GDM1 (cell line): ENCODE measurements at places on chromosomes 7 and 10.

DNA sequence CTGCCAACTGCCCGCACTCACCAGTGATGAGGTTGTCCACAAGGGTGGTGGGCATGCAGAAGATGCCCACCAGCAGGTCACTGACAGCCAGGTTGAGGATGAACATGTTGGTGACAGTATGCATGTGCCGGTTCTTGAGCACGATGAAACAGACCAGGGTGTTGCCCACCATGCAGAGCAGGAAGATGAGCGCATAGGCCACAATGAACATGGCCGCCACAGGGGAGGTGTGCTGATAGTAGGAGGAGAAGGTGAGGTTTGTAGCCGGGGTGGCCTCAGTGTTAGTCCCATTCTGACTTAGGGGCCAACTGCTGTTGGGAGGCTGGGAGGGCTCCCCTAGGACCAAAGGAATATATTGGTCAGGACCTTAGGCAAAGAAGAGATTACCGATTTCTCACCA is 17.7 kb downstream of the NPFFR1 start:
- DNase-seq, result no peak

DNA sequence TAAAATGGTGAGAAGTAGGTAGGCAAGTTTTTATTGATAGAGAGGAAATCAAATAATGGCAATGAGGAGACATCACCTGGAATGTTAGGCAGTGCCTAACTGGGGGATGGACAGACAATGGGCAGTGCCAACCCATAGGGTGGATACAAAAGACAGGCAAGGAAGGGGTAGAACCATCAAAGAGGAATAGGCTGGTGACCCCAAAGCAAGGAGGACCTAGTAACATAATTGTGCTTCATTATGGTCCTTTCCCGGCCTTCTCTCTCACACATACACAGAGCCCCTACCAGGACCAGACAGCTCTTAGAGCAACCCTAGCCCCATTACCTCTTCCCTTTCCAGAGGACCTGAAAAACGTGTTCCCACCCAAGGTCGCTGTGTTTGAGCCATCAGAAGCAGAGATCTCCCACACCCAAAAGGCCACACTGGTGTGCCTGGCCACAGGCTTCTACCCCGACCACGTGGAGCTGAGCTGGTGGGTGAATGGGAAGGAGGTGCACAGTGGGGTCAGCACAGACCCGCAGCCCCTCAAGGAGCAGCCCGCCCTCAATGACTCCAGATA is 30.0 kb downstream of the PRSS2 start:
- no peak for DNase-seq

DNA sequence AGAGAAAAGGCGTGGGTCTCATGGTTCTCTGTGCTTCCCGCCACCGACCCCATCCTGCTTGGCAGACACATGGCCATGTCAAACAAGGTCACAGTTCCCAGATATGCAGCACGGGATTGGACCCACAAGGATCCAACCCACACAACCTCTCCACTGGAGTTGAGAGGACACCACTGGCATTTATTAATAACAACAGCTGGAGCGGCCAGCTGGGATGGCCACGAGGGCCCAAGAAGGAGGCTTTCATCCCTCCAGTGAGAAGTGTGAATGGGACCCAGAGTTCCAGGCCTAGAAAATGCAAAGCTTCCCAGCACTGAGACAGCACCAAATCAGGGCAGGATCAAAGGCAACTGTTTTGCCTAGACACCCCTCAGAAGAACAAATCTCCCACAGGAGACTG is 31.5 kb downstream of the FGFR2 start:
- DNase-seq, result no peak

DNA sequence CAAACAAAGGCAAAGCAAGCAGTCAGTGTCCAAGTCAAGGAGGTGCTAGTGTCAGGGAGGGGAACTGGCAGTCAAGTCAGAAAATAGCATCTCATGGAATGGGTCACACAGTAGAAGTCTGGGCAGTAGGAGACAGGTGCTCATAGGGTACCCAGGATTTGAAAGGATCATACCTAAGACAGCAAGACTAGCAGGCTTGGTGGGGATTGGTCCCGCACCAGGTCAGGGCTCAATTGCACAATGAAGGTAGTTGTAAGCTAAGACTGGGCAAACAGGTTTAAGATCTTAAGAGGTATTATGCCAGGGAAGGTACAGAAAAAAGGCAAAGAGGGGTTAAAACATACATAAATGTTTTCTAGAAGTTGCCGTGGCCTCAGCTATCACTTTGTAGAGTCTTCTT is 181.4 kb upstream of the ETV1 start:
- no peak for DNase-seq

DNA sequence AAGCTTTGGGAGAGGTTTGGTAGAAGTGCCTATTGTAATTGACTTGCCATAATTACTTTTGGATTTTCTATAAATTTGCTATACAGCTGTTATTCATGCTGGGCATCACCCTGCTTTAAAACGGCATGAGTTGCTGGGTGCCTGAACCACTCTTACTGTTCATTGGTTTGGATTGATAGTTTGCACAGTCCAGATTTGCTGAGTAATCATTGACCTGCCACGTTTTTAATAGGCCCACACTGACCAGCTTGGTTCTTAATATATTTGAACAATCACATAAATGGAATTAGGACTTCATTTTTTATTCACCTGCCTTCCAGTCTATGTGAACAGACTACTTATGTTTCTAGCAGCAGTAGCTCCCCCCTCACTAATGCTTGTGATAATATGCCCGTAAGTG is 630.8 kb downstream of the SDK1 start:
- DNase-seq, result no peak

DNA sequence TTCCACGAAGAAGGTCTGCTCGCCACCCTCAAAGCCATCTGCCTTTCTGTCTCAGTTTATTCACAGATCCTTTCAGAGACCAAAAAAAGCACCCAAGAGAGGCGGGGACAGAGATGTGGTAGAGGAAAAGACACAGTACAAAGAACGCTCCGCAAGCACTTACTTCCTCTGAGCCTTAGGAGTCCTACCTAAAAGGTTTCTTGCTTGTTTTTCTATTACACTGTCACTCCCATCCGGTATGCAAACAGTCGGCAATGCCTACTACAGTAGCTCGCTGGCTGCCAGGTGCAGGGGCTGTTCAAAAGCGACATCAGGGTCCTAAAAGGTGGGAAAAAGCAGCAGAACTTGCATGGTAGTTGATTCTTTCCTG is 816 bp downstream of the TECPR1 start:
- DNase-seq, result no peak

DNA sequence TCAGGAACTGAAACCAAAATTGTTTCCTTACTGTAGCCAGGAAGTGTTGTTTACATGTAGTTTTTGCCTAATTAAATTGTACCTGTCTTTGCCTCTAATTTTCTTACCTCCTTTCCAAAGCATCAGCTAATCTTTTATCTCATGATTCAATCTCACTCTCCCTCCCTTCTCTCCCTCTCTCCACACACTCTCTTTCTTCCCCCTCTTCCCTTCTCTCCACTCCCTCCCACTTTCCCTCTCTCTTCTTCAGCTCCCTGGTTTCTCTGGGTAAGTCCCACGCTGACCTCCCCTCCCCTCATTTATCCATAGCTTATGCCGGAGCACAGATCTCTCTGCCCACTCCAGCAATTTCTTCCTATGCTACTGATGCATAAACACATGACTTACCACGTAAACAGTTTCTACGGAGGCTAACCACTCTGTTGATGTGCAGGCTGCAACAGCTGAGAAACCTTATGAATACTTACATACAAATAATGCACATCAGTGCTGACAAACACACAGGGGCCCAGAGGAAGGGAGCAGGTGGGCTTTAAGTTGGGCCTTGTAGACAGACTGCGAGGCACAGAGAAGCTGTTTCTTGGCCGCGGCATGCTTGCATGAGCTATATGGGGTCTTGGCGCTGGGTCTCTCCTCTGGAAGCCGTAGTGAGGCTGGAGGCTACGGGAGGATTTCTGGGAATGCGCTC is 174.4 kb upstream of the PLXNA4 start:
- DNase-seq, result no peak

GRCh38 chr10:23525406-23525805 is 86.5 kb downstream of the OTUD1 start:
- no peak for DNase-seq

- DNase-seq, result no peak
These were observed 1.2 kb upstream of the ADD3 start for GRCh38 chr10:110006358-110007160.

DNA sequence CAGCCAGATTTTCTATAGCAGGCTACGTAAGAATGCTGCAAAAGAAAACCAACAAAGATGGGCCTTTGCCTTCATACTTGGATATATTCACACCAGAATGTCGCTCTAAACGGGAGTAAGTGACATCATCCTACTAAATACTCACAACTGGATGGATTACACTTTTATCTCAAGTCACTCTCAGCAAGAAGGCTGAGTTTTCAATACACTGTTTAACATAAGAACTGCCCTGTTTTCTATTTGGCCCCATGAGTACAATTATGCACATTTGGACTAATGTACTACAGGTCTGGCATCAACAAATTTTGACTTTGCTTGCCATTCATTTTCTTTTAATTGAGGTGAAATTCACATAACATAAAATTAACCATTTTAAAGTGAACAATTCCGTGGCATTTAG is 8.2 kb downstream of the SLC35B4 start:
- no peak for DNase-seq

GRCh38 chr10:121735263-121735662 is 137.0 kb upstream of the FGFR2 start:
- no peak for DNase-seq

- DNase-seq, result no peak
These were observed 239.9 kb upstream of the ZMIZ1 start for GRCh38 chr10:78828647-78829539.

- DNase-seq, result no peak
These were observed 416.1 kb downstream of the PARD3 start for GRCh38 chr10:34399013-34399412.

GRCh38 chr10:103040418-103040817 is 122.3 kb downstream of the CNNM2 start:
- no peak for DNase-seq

- no peak for DNase-seq
These were observed 17.5 kb downstream of the ZNF33A start for GRCh38 chr10:38027986-38028385.

- DNase-seq, result no peak
These were observed 1191.1 kb downstream of the SORCS1 start for GRCh38 chr10:105973360-105973759.

DNA sequence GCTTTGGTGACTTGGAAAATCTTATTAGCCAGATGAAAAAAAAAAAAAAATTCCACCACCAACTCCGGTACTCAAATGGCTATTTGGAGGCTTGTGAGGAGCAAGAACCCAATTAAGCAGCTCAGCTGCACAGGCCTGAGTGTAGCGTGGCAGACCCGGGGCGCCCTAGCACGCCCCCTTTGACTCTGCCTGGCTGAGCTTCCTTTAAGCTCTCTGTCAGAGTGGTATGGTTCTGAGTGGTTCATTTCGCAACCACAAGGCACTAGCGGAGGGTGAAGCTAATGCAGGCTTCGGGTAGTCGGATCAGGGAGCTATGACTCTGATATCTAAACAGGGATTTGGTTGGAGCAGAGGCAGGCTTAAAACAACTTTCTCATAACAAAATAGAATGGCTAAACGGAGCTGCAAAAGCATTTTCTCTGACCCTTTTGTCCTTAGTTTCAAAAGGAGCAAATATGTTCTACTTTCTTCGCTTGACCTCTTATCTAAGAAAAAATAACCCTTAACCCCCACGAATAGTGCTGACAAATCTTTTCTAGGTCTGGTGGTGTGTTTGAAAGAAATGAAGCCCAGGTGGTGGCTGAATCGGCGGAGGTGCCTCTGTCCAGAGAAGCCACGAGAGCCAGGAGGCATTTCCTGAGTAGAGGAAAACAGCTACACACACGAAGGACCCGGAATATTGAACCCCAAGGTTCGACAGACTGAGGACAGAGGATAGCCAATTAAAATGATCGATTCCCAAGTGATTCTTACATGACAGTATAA is 285.4 kb upstream of the GLI3 start:
- DNase-seq, result no peak

DNA sequence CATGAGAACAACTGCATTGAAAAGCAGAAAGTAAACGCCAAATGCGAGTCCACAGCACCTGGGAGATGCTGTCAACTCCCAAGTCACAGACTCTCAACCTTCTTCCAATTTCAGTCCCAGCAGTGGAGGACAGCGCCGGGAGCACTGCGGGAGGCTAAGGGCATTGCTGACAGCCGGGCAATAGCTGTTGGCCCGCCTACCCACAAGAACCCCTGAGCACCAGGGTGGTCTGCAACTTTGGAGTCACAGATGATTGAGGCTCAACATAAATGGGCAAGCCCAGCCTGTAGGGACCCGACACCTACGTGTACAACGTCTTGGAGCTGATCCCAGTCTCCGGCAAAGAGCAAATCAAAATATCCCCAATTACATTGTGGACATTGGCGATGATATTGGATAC is 262.9 kb downstream of the TCERG1L start:
- DNase-seq, result no peak

GRCh38 chr7:52005613-52006012 is 689.0 kb upstream of the COBL start:
- DNase-seq, result no peak
